ENCODE measurements at places on chromosomes 5 and 9. TPM values are rescaled to one million over a fixed set of nuclear protein-coding genes. Genes with fewer than 3 reads are reported as not detected.

- DNase-seq = no peak
Measured at GRCh38 chr5:14676320-14676719, 11.8 kb downstream of the OTULIN start.

DNA sequence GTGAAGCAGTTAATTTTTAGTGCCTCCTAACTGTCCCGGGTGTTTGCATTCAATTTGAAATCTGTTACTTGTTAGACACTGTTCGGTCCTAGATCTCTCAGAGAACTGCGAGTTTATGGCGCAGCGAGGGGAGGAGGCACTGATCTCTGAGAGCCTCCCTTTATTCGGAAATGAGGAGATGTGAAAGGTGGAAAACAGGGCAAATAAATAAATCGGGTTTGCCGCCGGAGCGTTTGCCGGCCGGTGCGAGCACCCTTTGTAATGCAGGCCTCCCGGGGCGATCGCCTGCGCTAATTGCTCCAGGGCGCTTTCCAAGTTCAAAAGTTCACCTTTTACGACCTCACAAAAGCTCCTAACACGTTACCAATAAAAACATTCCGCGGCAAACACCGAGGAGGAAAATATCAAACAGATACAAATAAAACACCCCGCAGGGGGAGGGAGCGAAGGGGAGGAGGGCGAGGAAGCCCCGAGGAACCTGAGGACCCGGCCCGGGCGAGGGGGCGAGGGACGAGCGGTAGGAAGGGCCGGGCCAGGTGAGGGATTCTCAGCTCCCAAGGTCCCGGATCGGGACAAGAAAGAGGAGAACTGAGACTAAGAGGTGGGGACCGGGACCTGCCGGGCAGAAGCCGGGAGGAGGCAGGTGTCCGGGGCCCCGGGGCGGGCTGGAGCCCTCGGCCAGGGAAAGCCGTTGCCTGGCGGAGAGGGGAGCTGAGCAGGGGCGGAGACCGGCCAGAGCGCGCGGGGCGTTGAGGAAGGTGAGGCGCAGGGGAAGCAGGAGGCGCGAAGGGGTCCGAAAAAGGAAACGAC is 1.4 kb downstream of the NR6A1 start:
- DNase-seq = peak; percentile 30

ALDH1A1 gene
- 29.1 TPM for polyA plus RNA-seq

ALDH7A1 gene
- polyA plus RNA-seq = 29.9 TPM

All from thymus (tissue), 14 donors.